Ovary (tissue), 10 donors: ENCODE measurements at places on chromosomes 6 and 20.

DNA sequence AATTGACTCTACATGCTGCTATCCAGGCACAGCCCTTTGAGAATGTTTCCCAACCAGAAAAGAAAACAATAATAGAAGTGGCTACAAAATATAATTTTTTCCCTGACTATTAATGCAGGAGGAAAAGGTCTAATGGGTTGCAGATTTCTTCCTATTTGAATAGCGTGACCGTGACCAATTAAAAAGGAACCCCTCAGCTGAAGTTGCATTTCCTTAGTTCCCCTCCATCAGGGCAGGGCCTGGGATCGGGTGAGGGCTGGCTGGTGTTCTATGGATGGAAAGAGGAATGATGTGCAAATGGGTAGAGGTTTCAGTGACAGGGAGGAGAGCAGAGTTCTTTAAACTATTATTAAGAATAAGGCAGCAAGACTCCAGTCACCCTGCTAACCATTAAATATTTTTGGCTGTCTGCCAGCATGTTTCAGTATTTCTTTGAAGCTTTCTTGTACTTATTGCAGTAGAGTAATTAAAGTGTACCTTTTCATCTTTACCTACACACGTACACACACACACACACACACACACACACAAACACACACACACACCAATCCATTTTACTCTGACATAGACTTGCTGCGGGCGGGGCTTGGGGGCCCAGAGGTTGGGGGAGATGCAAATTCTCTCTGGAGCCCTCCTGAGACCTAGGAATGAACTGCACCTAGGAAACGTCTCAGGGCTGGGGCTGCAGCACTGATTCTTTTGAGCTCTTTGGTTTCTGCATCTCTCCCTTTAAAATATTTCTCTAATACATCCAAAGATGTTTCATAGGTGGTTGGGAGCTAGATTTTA lies 154.8 kb upstream of the SLC35B3 start:
- DNase-seq: no peak

DNA sequence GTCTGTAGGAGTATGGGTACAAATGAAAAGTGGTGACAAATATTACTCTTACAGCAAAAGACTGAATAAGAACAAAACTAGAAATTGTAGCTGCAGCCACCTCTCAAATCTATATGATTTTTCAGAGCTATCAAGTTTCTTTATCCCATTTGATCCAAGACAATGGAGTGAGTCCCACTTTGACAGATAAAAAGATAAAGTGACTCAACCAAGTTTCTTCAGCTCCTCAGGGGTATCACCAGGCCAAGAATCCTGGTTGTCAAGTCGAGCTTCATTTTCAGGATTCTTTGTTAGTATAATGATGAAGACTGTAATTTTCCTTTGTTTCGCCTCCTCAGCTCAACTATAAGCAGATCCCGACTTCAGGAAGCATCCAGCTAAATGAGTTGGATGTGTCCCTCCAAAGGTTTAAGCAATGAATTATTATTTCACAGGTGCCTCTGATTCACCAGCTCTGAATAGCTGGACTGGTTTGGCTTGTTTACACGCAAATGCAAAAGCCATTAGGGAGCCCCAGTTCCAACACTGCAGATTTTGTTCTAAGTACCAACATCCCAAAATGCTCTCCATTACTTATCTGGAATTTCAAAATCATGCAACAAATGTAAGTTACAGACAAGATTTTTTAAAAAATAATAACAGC lies 238.9 kb downstream of the MAFB start:
- no peak for DNase-seq

GRCh38 chr20:14597206-14597715 lies 259.8 kb upstream of the FLRT3 start:
- no peak for DNase-seq

GRCh38 chr6:110960014-110960390 lies 1.5 kb downstream of the GTF3C6 start:
- DNase-seq: no peak

DNA sequence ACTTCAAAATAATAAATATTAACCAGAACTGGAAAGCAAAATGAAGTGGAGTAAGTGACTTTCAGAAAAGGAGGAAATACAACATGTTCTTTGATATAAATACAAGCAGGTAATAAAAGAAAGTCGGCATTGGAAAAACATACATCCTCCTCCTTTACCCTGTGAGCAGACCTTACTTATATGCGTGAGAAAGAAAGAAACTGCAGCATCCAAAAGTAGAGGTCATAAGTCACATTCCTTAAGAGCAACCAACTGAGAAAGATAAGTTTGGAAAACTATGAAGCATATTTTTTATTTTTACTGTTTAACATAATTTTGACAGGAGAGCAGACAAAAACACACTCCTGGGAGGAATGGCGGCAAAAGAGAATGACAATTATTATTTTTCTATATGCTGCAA lies 155.5 kb downstream of the HACE1 start:
- no peak for DNase-seq

- no peak for DNase-seq
Observed at GRCh38 chr6:124722141-124722878, 239.9 kb upstream of the RNF217 start.
